ENCODE measurements at places on chromosomes 3 and 15. TPM values are rescaled to one million over a fixed set of nuclear protein-coding genes. Genes with fewer than 3 reads are reported as not detected.

GRCh38 chr15:22831473-22831872 is 7.0 kb upstream of the NIPA2 start:
- DNase-seq: no peak

DNA sequence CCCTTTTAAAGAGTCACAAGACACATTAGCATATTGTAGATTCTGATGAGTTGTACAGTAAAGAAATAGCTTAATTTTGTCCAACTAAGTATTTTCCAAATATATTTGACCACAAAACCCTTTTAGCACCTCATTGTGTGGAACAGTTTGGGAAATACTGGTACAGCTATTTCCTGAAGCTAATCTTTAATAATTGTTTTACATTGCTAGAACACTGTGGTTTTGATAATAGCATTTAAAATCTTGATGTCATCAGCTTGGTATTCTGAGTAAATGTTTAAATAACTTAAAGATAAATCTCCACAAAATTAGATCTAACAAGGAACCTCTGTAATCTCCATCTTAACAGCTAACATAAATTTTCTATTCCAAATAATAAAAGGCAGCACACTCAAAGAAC is 140.0 kb upstream of the MLF1 start:
- no peak for DNase-seq

The UBE3A gene
- 91.8 TPM for total RNA-seq

DNA sequence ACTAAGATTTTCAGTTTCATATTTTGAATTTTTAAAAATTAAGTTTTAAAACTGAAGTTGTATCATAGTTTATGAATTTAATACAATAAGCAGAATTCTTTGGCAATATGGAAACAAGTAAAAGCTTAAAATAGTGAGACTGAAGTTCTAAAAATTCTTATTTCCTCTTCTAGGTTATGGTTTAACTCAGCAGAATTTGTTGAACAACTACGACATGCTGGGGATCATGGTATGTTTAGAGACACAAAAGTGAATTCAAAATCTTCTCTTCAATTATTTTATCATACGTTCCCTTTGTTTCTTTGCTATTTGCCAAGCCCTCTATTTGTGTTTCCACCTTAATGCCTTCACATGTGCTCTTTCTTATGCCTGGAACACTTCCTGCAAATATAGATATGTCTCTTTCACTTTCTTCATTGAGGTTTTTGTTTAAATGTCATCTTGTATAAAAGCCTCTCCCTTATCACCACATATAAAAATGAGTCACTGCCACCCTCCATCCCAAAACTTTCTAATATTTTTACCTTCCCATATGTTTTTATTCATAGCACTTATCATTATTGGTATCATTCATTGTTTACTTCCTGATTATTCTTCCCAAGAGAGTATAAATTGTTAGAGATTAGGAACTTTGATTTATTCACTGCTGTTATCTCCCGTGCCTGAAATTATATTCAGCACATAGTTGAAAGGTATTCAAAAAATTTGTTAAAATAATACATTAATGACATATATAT is 6.4 kb downstream of the SUCNR1 start:
- DNase-seq: no peak

DNA sequence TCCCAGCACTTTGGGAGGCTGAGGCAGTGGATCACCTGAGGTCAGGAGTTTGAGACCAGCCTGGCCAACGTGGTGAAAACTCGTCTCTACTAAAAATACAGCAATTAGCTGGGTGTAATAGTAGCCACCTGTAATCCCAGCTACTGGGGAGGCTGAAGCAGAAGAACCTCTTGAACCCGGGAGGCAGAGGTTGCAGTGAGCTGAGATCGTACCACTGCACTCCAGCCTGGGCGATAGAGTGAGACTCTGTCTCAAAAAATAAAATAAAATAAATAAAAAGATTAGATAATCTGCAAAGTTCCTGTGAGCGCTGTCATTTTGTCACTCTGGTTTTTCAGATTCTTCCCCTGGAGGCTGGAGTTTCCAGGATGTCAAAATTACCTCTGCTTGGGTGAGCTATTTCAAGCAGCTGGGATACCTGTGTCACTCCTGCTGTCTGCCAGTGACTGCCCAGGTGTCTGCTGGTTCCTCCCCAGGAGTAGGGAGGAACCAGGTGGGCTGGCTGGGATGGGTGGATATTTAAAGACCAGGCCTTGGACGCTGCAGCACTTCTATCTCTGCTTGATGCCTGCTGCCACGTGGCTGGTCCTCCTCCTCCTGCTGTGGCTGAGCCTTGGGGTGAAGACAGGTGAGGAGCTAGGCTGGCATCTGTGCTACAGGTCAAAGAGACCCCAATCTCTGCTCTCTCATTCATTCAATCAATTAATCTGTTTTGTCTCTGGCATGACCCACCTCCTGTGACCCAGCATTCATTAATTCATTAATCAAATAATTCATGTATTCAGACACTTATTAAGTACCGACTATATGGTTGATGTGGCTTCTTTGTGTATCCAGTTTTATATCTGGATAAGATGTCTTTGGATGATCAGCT is 19.5 kb upstream of the MUC20 start:
- DNase-seq: no peak

The PGBD4 gene
- 3.4 TPM for total RNA-seq

DNA sequence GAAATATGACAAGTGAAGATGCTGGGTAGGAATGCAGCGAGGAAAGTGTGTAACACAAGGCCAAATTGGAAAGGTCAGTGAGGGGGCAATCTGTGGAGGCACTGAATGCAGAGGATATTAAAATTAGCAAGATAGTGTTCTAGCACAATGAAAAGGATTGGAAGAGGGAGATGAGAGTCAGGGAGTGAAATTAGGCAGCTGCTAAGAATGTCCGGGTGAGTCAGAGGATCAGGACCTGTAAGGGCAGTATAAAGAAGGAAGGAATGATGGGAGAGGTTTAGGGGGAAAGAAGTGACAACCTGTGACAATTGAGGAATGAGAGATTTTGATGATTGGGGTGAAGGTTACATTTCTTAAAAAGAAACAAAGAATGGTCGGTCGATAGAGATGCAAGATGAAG is 103.5 kb downstream of the UBE3A start:
- no peak for DNase-seq

GRCh38 chr3:50213373-50213772 is 8.3 kb downstream of the SLC38A3 start:
- DNase-seq: no peak

The MESP1 gene
- total RNA-seq: 6.2 TPM

DNA sequence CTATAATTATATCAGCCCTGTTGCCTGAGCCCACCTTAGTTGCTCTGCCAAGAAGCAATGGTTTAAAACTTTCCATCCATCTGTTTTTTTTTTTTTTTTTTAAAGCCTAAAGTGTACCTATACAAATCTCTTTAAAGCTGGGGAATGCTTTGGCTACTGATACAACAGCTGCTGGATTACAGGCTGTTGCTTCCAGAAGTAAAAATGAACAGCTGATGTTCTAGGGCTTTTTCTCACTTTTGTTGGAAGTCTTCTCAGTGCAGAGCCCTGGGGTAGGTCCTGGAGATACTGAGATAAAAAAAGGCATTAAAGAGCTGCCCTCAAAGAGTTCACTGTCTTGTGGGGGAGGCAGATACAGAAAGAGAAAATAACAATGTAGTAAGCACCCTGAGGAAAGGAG is 218.1 kb downstream of the NLGN1 start:
- no peak for DNase-seq
